ENCODE measurements at places on chromosomes 2 and 18.

- DNase-seq = no peak
Measured at GRCh38 chr2:168184681-168185513, 62.5 kb downstream of the STK39 start.

DNA sequence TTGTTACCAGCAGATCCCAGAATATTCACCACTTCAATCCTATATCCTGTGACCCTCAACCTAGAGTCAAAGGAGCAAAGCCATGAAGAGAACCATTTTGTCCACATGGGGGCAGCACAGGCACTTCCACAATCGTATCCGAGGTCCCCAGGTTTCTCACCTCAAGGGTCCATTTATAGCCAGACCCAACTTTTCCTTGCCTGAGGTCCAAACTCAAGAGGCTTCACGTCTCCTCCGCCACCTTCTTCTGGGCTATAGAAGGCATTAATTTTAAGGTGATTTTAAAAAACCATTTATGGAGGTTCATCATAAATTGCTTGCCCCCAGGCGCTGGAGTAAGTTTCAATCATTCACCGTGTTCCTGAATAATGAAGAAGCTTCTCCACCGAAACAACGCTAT, 111.6 kb upstream of the NABP1 start:
- DNase-seq = peak; percentile 50

DNA sequence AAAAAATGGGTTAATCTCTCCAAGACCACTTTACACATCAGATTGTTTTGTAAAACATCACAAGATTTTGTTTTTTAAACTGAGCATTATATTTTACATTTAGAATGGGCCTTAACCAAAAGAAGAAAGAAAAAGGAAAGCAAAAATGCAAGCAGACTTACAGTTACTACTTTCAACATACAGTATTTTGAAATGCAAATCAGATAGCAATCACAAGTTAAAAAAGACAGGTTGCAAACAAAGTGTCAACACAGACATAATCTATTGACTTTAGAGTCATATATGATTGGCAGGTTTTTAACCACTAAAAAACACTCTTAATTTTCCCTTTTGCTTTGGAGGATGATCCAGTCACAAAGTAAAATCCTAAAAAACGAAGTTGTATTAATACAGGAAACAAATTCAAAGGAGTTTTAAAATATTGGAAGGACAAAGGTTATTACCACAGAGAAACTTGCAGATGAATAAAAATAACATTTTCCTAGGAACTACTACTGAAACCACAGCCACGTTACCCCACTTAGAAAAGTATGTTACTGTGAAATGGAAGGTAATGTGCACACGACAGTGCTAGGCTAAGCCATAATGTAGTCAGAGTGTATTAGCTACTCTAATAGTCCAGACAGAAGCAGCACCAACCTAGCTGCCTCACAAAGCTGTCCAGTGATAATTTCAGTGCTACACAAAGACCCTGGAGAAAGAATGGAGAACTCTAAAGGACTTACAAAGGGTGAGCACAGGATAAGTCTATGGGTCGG, 22.9 kb downstream of the DARS1 start:
- no peak for DNase-seq

DNA sequence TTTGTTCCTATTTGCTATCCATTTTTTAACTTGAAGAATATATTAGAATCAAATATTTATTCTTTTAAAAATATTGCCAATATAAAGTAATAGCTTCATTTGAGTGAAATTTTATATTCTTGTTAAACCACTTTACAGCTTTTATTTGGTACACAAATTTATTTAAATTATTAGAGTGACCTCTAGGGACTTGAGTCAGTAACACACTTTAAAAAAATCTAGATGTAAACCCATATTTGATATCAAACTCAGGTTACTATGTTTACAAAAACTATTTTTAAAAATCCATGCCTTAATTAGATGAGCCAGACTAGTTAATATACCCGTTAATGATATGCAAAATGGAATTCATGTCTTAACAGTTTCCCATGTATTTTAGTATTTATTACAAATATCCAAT, 134.6 kb downstream of the MAP4K4 start:
- no peak for DNase-seq
